ENCODE measurements at places on chromosomes 2 and 18.

- no peak for DNase-seq
Measured at GRCh38 chr2:196798980-196799379, 503 bp downstream of the GTF3C3 start.

GRCh38 chr2:158889135-158889853 lies 79.1 kb upstream of the TANC1 start:
- DNase-seq = no peak

- no peak for DNase-seq
Measured at GRCh38 chr2:20852670-20853069, 29.8 kb upstream of the LDAH start.

GRCh38 chr2:110897966-110898365 lies 165.6 kb downstream of the ACOXL start:
- no peak for DNase-seq

DNA sequence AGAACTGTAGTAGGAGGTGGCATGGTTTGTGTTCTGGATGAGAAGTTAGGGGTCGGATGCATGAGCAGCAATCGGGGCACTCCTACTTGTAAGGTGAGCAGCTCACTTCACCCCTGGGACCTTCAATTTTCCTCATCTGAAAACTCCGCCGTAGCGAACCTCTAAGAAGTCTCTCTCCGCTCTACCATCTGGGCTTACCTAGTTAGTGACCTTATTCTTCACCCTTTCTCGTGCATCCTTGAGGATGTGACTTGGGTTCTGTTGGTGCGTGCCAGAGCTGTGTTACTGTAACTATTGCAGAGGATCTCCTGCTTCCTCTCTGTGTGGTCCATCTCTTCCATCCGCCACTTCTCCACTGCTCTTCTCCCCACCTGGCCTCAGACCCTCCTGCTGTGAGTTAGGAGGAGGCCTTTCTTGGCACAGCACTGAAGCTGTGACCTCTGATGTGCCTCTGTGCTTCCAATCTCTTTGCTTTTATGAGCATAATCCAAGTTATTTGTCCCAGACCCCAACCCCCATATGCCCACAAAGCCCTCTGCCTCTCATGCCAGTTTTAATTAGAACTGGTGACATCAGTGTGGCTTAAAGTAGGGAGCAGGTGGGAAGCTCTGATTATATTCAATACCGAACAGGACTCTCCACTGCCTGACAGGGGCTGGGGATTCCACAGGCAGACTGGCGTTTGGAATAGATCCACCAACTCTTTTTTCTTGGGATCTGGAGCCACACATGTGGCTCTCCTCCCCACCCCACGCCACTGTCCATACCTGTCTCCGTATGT lies 178.4 kb downstream of the BCL2 start:
- no peak for DNase-seq

GRCh38 chr18:10878703-10879102 lies 270.7 kb downstream of the PIEZO2 start:
- no peak for DNase-seq

- DNase-seq = no peak
Measured at GRCh38 chr18:61541673-61542072, 208.4 kb downstream of the CDH20 start.

DNA sequence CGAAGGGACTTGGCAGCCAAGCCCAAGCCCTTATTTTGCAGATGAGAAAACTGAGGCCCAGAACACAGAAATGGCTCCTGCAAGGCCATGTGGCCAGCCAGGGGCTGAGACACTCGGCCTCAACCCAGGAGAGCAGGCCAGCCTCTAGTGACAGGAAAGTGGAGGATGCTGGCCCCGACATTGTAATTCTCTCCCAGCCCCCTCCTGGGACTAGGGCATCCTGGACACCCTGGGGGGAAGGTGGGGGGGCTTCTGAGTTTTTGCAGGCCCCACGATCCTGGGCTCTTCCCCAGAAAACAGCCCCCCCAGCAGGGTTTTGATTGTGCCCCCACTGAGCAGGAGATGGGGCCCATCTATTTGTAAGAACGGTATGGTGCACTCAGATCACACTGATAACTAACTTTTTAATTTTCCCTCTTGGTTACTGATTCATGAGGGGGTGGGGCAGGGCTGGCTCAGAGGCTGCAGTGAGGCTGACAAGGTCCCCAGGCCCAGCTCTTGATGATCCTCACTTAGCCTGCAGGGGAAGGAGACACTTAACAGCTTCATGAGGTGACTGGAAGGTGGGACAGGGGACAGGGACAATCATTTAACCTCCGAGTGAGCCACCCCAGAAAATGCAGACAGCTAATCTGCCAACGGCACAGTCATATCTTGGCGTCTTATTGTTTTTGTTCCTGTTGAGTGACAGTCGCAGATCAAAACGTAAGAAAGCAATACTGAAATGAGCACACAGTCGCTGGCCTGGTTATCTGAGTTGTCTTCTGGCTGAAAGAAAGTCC lies 18.9 kb downstream of the SMAD7 start:
- no peak for DNase-seq

GRCh38 chr2:106358081-106358480 lies 110.1 kb downstream of the RGPD3 start:
- DNase-seq = no peak

DNA sequence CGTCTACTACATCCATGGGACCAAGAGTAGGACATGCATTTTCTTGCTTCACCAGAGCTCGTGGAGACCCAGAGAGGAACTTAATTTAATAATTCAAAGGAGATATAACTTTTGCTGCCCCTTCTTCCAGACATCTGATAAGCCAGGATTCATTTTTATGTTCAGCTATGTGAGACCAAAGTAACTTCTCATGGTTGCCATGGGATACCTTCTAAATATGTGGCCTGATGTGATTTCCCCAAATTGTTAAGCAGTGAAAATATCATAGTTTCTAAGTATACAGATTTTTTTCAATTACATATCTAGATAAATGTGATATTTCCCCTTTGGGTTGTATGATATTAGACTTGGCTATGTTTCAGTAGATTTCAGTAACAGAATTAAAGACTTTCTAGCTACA lies 185.5 kb upstream of the FN1 start:
- DNase-seq = no peak

DNA sequence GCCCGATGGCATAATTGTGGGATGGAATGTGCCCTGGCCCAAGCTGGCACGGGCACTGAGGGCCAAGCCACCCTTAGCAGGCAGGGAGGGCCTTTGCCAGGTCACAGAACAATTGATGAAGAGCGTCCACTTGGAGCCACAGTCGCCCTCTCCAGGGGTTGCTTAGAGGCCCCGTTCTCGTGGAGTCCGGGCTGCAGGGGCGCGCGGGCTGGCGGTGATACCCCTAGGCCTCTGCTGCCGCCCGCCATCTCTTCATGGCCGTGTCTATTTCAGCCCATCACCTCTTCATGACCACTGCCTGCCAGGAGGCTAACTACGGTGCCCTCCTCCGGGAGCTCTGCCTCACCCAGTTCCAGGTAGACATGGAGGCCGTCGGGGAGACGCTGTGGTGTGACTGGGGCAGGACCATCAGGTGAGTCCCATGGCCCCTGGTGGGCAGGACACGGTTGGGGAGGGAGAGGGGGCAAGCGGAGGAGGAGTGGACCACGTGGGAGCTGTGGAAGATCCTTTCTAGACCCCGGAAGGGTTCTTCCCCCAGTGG lies 17.6 kb downstream of the RAMP1 start:
- DNase-seq = no peak

- no peak for DNase-seq
Measured at GRCh38 chr2:168758970-168759820, 43.2 kb upstream of the NOSTRIN start.

- DNase-seq = no peak
Measured at GRCh38 chr2:71930049-71930681, 217.5 kb downstream of the CYP26B1 start.

GRCh38 chr18:9550429-9550828 lies 63.9 kb downstream of the PPP4R1 start:
- DNase-seq = no peak

- no peak for DNase-seq
Measured at GRCh38 chr2:127421116-127421800, 3.0 kb downstream of the PROC start.

DNA sequence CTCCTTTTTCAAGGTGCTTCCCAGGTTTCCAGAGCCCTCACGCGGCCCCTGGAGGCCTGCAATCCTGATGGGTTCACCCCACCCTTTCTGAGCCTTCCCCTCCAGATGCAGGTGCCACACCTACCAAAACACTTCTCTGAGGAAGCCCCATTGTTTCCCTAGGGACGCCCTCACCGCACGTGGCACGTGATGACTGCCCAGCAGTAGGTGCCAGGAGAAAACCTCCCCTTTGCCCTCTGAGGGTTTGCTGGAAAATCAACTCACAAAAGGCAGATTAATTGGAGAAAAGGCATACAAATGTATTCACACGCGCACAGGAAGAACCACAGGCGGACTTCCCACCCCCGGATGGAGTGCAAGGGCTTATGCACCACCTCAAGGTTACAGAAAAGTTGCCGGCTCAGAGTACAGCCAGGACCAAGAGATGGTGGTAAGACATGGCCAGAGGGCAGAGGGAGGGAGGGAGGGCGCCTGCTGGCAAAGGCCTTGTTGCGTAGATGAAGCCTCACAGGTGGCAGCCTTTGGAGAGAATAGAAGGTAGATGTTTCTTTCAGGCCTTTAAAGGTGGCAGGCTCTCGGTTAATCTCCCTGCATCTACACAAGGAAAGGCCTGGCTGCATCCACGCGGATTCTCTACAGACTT lies 269.4 kb upstream of the RAB6C start:
- DNase-seq = no peak
